ENCODE measurements at places on chromosomes 1 and 21.

DNA sequence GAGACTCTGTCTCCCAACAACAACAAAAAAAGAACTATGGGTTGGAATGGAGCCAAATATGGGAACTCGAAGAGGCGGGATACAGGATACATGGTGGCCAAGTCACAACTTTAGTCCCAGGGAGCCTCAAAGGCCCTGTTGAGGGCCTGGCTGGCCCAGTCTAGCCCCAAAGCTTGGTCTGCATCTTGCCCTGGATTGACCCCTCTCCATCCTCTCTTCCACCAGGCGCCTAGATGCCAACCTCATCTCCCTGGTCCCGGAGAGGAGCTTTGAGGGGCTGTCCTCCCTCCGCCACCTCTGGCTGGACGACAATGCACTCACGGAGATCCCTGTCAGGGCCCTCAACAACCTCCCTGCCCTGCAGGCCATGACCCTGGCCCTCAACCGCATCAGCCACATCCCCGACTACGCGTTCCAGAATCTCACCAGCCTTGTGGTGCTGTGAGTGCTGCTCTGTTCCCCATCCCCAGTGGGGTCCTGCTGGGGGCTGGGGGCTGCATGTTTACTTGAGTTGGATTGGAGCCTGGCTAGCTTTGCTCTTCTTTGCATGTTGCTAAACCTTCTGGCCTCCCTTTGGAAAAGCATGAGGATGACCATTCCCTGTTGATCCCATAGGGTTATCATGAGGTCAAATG, 65.5 kb downstream of the UBE2T start:
- DNase-seq = no peak

- DNase-seq = no peak
Observed at GRCh38 chr1:208174731-208175507, 69.3 kb downstream of the PLXNA2 start.

DNA sequence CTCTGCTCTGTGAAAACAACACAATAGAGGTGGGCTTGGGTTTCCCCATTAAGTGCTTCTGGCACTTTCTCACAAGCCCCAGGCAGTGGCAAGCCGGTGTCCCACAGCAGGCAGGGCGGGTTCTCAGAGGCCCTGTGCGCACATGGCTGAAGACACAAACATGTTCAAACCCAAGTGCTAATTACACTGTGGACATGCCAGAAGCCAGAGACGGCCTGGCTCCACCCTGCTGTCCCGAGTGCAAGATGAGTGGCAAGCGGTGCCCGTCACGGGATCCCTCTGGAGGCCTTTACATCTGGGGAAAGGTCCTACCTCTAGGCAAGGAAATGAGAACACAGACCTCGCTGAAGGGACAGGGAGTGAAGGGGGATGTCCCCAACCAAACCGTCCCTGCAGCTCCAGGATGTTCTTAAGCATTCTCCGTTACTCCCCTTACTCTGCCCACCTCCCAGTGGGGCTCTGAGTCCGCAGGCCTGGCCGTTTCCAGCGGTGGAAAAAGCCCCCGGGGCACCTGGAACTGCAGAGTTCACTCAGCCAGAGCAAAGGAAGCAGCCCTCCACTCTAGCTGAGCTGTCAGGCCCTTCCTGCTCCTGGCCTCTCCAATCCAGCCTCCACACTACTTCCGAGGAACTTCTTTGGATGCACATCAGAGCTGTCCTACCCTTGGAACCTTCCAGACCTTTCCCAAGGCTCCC, 57.4 kb downstream of the SLC66A1 start:
- no peak for DNase-seq

- DNase-seq = no peak
Observed at GRCh38 chr21:44950351-44950750, 10.5 kb downstream of the SLX9 start.

- DNase-seq = no peak
Observed at GRCh38 chr1:59885160-59885832, 41.3 kb downstream of the CYP2J2 start.

DNA sequence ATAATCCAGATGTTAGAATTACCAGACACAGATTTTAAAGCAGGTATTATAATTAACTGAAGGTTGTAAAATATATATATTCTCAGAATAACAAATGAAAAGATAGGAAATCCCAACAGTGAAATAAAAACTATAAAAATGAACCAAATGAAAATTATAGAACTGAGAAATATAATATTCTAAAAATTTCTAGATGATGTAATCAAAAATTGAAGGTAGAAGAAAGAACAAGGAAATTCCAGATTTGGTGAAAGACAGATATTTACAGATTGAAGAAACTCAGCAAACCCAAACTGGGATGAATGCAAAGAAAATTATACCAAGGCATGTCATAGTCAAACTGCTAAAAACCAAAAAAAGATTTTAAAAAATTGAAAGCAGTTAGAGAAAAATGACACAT, 729.4 kb downstream of the MATN1 start:
- DNase-seq = no peak

DNA sequence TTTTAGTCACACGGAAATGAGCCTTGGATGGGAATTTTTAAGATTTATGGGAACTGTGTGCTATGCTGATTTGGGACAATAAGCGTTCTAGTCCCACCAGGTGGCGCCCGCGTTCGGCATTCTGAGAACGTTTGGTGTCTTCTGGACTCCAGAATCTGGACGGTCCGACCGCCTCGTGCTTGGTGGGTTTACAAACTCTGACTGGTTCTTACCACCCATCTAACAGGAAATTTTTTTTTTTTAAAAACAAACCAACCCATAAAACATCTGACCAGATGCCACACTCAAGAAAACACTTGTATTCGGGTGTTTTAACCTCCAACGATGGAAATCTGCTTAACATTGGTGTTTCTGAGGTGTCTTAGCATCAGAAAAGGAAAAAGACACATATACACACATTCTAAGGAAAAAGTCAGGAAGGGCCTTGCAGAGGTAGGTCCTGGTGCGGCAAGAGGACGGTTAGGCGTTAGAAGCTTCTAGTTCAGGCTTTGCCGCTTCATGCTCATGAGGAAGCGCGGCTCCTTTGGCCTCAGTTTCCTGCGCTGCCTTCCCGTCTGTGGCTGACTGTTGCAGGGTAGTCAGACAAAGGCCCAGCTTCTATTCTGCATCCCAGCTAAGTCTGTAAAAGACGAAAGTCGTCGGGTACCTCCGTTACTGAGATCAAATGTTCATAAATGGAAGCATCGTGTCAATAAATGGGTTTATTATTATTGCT, 814 bp upstream of the DYRK3 start:
- DNase-seq = peak; percentile 66

DNA sequence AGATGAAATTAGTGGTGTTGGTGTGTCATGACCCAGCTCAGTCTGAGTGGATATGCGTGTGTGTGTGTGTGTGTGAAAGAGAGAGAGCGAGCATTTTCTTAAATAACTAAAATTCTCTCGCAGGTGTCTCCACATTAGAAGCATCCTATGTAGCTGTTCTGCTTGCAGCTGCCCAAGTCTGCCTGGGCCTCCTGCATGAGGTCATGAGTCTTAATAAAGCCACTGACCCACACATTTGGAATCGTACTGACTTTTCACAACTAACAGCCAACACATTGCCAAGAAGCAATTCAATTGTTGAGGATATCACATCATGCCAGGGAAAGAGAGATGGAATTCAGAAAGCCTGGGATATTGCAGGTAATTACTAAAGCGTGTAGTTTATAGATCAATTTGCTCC, 238.2 kb upstream of the AJAP1 start:
- no peak for DNase-seq

DNA sequence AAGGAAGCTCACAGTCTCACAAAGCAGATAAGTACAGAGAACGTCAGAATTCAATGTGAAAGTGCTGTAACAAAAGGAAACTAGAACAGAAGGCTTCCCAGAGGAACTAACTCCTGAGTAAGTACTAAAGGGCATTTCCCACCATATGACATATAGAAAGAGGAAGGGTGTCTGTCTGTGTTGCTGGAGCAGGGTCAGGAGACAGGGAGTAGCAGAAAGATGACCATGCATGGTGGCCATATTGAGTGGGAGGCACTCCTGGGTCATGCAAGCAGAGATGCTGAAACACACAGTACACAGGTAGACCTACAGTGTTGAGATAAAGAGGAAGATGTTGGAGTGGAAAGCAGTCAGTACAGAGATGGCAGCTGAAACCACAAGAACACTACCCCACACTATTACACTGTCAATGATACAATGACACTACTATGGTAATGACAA, 47.3 kb downstream of the SLC25A24 start:
- no peak for DNase-seq

DNA sequence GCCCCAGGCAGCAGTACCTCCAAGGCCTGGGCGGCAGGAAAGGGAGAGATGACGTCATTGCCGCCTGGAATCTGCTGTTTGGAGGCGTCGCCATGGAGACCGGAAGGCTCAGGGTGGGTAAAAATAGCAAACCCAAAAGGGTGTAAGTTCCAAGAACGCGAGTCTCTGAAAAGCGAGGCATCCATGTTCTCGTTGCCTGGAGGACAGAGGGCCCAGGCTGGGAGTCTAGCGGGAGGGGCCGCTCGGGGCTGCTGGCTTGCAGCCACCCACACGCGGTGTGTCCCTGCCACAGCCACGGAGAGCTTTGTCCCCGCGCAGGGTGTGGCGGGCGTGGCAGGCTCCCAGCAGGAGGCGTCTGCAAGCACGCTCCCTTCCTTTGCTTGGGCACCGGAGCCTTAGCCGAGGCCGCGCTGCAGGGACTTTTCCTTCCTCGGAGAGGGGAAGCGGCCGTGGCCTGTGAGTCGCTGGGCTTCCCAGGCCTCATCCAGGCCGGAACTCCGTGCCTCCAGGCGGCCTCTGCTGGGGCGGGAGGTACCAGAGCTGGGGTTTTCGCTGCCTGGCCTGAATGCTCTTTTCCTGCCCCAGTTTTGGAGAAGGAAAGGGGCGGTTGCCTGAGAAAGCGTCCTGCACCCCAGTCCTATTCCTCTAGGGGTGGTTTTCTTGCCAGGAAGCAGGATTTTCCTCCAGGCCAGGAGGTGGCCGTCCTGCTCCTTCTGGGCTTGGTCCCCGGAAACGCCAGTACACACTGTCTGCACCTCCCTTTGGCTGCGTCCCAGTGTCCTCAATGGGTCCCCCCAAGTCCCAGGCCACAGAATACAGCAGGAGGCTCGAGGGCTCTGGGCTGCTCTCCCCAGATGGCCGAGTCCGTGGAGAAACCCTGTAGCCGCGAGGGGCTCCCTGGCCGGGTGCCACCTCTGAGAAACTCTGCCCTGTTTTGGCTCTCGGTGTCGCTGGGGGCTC, 15.3 kb upstream of the SKI start:
- no peak for DNase-seq

DNA sequence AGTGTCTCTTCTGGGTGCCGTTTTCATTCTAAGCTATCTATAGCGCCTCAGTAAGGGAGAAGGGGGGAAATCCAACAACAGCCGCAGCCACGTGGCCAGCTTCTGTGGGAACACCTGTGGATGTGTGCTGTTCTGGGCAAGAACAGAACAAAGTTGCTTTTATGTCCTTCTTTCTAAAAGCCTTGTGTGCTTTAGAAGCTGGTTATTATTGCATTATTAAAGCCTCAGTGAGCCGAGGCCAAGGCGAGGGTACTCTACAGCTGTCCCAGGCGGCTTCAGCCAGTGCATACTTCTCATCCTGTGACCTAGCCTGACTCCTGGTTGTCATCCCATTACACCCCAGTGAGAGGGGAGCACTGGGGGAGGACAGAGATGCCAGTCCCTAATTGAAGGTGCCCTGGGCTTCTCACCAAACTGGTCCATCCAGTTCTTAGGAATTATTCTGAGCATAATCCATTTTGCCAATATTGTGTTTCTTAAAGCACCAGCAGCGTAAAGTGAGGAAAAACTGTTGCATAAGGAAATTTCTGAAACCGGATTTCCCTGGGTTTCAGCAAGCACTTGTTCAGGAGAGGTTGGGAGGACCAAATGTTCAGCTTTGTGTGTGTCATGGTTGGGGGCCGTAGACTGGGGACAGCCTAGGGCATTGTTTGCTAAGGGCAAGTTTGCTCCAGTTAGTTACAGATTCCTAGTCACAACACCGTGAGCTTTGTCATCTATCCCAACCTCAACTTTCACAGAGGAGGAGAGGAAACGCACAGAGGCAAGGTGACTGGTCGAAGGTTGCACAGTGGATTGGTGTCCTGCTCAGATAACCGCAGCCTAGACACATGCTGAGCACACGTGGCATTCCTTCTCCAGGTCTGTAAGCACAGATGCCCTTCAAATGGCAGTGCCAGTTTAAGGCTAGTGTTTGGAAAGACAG, 61.0 kb upstream of the ATP1A1 start:
- no peak for DNase-seq

- DNase-seq = no peak
Observed at GRCh38 chr1:186900539-186901237, 71.9 kb downstream of the PLA2G4A start.

- no peak for DNase-seq
Observed at GRCh38 chr1:58324558-58324957, 222.0 kb downstream of the OMA1 start.

GRCh38 chr21:36783612-36784374, 84.9 kb downstream of the SIM2 start:
- DNase-seq = no peak

- DNase-seq = no peak
Observed at GRCh38 chr1:183242556-183242955, 56.5 kb downstream of the LAMC2 start.

GRCh38 chr1:150620919-150621318, 8.5 kb downstream of the ENSA start:
- DNase-seq = no peak

DNA sequence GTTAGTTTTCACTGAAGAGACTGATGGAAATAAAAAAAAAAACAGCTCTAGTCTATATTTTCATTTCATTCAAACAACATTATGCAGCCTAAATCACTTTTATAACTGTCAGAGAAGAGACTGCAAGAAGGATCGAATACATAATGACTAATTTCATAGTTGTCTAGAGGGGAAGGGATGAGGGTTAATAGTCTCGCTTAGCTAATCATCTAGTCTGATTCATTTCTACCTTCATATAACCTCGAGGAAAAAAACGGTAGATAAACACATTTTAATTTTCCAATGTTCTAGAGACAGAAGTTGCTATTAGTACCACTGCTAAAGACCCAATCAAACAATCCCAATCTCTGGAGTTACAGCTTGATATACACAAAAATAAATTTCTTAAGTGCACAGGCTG, 3.5 kb downstream of the FUBP1 start:
- DNase-seq = no peak

DNA sequence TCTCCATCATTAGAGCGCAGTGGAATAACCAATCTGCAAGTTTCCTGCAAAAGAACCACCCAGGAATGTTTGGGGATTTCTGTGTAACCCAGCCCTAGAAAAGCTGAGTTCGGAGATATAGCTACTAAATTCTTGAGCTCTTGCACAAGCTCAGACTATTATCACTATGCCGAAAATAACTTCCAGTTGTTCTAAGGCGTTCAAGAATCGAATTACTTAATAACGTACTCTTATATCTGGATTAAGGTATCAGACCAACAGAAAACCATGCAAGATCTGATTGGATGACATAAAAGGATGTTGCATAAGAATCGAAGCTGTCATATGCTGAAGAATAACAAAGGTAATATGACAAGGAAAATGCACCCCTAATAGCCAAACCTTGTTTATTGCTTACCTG, 7.5 kb upstream of the LAMC2 start:
- DNase-seq = no peak

GRCh38 chr1:47647327-47647845, 209.5 kb downstream of the FOXD2 start:
- no peak for DNase-seq

- DNase-seq = peak; percentile 3
Observed at GRCh38 chr1:243421784-243422183, 165.9 kb downstream of the SDCCAG8 start.

- DNase-seq = no peak
Observed at GRCh38 chr1:201886103-201886885, 2.4 kb upstream of the SHISA4 start.

Measured in stimulated activated CD4-positive, alpha-beta T cell treated with anti-CD3 and anti-CD28 coated beads, Interleukin-1b, Interleukin-23, amount 100 ng/mL, for 24 hours (primary cell).